Frontal cortex (tissue), 4 donors: ENCODE measurements at places on chromosomes 2 and 18.

GRCh38 chr2:30781451-30781850, 25.8 kb downstream of the CAPN13 start:
- DNase-seq, result no peak

DNA sequence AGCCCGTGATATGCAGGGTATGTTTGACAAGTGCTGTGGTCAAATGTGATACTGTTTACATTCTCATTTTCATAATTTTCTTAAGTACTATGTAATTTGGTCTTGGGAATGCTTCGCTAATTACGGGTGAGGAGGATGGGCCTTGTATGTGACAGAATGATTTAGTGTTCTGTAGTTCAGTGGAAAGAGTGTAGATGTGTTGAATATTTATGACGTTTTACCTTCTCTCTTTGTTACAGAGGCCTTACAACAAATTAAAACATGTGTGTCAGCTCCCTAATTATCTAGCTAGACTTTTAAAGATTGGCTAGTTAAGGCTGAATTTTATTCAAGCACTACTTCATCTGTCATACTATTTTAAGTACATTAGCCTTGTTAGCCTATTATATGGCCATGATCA, 10.6 kb upstream of the CHRNA1 start:
- DNase-seq, result no peak

DNA sequence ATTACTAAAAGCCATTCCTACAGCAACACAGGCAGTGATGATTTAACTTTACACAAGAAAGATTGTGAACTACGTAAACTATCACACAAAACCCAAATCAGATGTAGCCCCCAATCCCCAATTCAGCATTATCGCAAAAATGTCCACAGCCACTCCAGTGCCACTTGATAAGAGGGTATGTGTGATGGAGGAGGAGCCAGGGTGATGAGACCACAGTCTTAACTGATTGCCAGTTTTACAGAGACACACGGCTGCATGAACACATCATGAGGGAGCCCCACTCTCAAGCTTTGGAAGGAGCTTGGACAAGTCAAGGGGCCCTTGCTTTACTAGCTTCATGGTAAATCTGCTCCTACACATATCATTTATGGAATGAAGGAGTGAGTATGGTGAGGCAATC, 116.0 kb downstream of the FAM161A start:
- no peak for DNase-seq

DNA sequence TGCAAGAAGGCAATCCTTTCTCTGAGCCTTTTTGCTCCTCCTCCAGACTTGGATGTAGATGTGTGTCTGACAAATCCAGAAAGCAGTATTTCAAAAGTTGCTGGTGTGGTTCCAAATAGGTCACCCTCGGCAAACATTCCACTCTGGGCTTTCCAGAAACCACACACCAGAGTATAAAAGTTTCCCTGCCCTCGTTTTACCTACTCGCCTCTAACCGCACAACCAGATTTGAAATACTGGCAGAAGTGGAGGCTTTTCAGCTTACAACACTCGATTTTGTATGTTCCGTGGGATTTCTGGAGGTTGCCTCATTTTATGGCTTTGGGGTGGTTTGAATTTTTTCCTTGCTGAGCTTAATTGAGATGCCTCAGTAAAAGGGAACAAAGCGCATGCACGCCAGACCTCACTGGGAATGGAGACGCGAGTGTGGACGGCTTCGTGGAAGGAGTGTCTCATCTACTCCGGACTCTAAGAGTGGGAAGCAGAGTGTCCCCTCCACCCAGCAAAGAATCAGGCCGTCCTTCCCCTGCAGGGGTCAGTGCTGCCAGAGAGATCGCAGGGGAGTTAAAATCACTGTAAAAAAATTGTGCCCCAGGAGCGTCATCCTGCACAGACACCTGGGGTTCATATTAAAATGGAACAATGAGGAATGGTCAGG, 44.0 kb upstream of the RPL31 start:
- peak; percentile 57 for DNase-seq

- DNase-seq, result no peak
Observed at GRCh38 chr2:23053601-23054000, 331.4 kb upstream of the KLHL29 start.

DNA sequence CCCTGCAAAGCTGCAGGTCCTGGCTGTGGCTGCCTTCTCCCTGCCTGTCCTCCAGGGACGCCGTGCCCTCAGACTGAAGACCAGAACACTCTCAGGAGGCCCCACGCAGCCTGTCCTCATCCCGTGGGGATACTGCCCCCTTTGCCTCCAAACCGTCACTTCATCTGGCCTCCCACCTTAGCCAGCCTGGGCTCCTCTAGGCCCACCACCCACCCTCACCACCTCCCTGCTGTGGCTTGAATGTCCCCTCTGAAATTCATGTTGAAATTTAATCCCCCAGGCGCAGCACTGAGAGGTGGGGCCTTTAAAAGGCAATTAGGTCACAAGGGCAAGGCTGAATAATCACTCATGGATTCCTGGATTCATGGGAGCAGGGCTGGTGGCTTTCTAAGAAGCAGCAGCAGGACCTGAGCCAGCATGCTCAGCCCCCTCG, 198.2 kb downstream of the SEPTIN10 start:
- DNase-seq, result no peak

- DNase-seq, result no peak
Observed at GRCh38 chr2:112001136-112001715, 53.8 kb upstream of the TMEM87B start.

- DNase-seq, result no peak
Observed at GRCh38 chr2:1907291-1907690, 163.0 kb upstream of the PXDN start.

DNA sequence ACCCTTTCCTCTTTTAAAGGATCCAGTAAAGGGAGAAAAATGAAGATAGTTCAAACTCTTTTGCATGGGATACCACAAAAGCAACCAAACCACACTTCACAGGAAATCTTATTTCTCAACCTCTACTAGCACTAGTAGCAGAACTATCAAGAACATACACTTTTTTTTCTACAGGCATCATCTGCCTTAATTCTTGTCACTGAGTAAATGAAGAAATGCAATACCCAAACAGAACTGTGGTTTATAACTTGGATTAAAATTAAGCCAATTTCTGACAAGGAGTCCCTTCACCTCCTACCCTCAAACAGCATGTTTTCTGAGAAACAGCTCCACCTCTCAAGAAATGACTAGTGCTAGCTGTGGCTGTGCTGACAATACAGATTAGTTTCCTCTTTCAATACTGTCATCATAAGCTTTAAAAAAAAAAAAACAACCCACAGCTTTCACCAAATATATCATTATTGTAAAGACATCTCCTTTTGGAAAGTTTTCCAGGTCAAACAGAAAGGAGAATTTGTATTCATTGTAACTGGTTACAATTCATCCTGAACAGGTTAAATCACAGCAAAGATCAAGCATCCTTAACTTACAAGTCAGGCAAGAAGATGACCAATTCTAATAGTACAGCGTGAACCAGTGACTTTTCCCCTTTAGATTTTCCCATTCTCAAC, 44.4 kb downstream of the PTPN2 start:
- peak; percentile 11 for DNase-seq

DNA sequence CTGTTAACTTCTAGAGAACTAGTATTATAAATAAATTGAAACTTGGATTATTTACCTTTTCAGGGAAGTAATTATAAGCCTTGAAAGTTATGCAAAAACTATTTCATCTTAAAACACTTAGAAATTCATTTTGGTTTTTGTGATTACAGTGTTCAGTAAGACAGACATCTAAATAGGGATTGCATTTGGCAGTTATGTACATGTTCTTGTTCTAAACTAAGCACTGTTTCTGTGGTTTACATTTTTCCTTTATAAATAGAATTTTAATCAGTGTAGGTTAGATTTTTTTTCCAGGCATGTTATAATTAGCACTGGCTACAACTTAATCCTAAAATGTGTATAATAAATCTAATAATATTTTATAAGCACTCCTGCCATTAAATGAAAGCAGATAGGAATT, 35.0 kb downstream of the LCLAT1 start:
- DNase-seq, result no peak

DNA sequence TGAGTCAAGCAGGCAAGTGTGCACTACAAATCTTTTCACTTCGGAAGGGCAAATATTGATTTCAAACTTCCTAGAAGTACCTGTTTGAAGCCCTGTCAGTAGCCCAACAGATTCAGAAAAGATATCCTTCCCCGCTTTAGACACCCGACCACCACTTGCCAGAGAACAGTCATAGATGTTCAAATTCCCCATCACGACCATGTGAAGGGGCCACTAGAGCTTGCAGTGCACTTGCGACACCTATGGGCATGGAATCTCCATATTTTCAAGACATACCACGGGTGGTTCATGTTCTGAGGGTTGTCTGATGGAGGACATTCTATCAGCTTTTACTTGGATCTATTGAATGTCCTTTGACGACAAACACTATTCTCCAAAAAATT, 23.8 kb downstream of the GNLY start:
- no peak for DNase-seq

GRCh38 chr2:10448576-10449485, 704 bp upstream of the ODC1 start:
- no peak for DNase-seq

GRCh38 chr18:46369323-46369722, 265.1 kb downstream of the HAUS1 start:
- no peak for DNase-seq

DNA sequence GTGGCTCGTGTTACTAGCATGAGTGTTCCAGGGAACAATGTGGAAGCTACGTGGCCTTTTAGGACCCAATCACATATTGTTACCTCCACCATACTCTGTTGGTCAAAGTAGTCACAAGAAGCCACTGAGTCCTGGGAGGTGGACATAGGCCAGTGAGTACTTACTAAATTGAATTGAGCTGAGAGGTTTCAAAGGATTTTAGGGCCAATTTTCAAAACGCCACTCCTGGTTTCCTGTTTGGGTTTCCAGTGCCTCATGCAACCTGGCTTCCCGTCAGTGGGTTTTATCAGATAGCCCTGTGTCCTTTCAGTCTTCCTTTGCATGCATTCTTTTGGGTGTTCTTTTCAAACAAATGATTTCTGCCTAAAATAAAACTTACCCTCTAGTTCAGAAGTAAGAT, 56.3 kb downstream of the FBLN7 start:
- no peak for DNase-seq

DNA sequence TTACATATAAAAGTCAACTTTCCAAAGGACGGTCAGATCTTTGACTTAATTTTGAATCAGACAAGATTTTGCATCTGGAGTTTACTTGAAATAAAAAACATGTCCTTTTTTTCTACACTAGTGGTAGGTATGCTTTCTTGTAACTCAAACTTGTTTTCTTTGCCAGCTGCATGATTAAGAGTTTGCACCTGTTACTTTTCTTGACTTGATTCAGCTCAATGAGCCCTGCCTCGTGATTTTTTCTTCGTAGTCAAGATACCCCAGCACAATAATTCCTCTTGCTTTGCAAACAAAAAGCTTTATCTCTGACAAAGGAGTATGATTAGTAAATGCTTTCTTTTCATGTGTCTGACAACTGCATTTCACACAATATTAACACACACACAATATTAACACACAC, 82.3 kb downstream of the FBXO15 start:
- DNase-seq, result no peak

DNA sequence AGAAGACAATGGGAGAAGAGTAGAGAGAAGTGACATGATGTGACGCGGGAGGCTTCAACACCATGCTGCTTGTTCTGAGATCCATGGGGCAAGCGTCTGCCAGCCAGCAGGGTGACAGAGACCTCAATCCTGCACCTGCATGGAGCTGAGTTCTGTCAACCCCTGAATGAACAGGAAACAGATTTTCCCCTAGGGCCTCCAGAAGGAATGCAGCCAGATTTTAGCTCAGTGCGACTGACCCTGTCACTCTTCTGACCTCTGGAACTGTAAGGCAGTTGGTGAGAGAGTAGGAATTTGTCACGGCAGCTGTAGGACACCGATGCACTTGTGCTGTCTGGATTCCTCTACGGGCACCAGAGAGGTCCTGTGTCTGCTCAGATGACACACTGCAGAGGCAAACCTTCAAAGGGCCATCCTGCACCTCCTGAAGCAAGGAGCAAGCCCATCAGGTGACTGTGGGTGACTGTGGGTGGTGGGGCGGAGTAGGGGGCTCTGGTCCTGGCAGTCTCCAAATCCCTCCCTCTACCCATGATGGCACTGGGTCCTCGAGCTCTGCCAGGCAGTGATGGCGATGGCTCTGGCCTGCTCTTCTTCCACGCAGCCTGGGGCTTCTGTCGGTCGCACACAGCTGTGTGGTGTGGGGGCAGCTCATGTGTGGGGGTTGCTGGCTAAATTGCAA, 194.3 kb upstream of the TWIST2 start:
- no peak for DNase-seq

- DNase-seq, result peak; percentile 52
Observed at GRCh38 chr18:6920099-6920955, 190.8 kb downstream of the ARHGAP28 start.

GRCh38 chr18:52670896-52671295, 330.9 kb downstream of the DCC start:
- DNase-seq, result peak; percentile 5

GRCh38 chr2:102435741-102436140, 12.8 kb downstream of the IL18RAP start:
- DNase-seq, result no peak

- no peak for DNase-seq
Observed at GRCh38 chr18:36488131-36488530, 190.6 kb downstream of the FHOD3 start.

GRCh38 chr18:3058328-3059191, 45.6 kb upstream of the LPIN2 start:
- DNase-seq, result no peak

GRCh38 chr2:26764078-26764887, at the start of gene SLC35F6:
TSS of gene SLC35F6 (plus strand) at chr2:26764284. CDS start at chr2:26764350, 66 bp downstream.
- peak; percentile 93 for DNase-seq

- DNase-seq, result no peak
Observed at GRCh38 chr2:145777297-145777696, 1257.4 kb upstream of the ZEB2 start.

- no peak for DNase-seq
Observed at GRCh38 chr2:100192825-100193224, 50.4 kb upstream of the AFF3 start.

DNA sequence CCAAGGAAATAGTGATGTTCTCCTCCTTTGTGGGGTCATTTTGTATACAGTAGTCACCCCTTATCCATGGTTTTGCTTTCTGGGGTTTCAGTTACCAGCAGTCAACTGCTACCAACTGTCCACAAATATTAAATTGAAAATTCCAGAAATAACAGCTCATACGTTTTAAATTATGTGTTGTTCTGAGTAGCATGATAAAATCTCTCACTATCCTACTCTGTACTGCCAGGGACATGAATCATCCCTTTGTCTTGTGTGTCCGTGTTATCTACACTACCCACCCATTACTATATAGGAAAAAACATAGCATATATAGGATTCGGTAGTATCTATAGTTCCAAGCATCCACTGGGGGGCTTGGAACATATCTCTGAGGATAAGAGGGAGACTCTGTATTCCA, 120.9 kb upstream of the DCC start:
- DNase-seq, result no peak

GRCh38 chr2:178256382-178257042, 62.2 kb downstream of the OSBPL6 start:
- DNase-seq, result no peak

- no peak for DNase-seq
Observed at GRCh38 chr2:221567809-221568208, 4.3 kb downstream of the EPHA4 start.

DNA sequence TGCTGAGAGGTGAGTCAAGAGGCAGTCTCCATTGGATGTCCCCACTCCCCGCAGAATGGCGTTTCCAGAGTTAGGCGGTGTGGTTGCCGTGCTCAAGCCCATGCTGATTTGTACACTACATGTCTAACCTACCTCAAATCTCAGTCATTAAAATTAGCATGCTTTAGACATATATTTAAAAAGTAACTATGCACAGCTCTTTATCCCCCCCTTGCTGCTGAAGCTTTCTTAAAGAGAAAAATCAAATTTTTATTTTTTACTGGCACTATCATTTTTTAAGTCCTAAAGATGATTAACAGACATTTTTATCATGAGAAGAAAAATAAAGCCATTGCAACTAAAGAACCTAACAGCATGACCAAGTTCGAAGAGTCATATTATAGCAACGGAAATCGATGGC, 42.9 kb downstream of the BOLA3 start:
- DNase-seq, result no peak
